Hematopoietic multipotent progenitor cell treated with erythropoietin and hydrocortisone succinate and interleukin-3 and kit ligand, for 17 days (in vitro differentiated cells): ENCODE measurements at places on chromosomes 6 and 20.

DNA sequence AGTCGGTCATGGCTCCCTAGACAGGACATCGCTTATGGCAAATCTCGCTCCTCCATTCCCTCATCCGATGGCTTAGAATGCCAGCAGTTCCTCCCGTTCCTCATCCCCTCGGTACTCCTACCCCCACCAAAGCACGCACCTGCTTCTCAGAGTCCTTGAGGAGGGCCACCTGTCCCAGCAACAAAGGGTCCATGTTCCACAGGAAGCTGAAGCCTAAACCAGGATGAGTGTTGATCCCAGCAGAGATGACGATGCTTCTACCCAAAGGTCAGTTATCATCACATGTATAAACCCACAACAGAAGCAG is 111.2 kb downstream of the THBS2 start:
- no peak for DNase-seq

DNA sequence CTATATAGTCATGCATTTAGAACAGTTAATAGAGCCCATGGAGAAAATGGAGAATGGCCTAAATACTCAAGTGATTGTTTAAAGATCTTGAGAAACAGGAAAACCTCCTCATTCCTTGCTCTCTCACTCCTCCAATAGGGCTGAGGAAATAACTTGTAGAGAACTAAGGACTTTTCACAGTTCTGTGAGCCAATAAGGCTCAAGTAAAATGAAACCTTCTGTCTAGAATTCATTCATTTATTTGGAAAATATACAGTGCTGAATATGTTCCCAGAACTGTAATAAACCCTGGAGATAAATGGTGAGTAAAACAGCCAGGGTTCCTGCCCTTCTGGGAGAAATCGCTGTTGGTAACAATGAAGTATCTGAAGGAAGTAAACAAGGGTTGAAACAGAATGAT is 35.3 kb downstream of the ELOVL2 start:
- DNase-seq: no peak

DNA sequence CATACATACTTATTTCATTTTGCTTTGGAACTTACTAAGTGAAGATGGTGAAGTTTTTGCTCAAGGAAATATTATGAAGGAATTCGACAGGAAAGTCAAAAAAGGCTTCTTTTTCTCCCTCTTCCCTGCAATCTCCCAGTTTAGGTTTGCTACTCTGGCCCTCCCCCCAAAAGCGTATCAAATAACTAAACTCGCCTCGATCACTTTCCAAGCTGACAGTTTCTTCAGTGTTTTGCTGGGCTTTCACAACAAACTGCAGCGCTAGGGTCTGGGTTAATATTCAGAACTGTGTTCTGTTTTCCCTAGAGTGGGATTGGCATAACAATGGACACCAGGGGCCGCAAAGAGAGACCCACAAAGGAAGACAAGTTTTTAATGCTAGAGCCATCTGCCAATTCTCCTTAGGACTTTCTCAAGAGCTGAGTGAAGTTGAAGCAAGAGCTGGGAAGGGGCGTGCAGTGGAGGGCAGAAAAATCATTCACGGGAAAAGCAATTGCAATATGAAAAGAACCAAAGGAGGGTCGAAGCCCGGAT is 57.8 kb downstream of the ATP9A start:
- no peak for DNase-seq

- no peak for DNase-seq
Observed at GRCh38 chr6:25395731-25396130, 116.6 kb downstream of the CARMIL1 start.

DNA sequence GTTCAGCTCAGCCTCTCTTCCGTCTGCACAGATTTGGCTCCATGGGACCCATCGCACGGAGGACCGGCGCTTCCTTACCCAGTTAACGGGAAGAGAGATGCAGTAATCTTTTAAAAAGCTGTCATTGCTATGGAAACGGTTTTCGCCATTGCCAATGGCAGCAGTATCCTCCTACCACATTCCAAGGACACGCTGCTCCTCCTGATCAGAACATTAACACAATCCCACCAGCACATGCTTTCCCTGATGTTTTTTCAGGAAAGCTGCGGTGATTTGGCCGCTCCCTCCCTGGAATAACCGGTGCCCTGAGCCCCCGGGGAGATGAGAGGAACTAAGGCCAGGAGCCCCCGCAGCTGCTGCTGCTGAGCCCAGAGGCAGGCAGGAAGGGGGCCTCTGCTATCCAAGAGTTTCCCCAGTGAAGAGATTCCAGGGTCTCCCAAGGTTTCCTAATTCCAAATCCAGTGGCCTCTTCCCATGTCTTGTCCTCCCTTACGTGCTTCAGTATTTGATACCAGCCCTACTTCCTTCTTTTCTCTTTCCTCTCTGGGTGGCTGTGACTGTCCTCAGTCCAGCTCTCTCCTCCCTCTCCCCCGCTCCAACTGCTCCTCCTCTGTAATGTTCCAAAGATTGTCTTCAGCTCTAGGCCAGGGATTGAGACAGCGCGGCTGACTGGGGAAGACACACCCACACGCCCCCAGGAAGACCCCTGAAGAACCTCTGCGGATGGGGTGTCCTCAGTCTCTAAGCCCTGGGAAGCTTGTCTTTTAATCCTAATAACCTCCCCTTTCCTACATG is 2.6 kb downstream of the BNIP5 start:
- DNase-seq: no peak

GRCh38 chr6:104527761-104528415 is 331.8 kb downstream of the HACE1 start:
- DNase-seq: no peak

- no peak for DNase-seq
Observed at GRCh38 chr6:131733376-131734016, 22.7 kb upstream of the CTAGE9 start.

DNA sequence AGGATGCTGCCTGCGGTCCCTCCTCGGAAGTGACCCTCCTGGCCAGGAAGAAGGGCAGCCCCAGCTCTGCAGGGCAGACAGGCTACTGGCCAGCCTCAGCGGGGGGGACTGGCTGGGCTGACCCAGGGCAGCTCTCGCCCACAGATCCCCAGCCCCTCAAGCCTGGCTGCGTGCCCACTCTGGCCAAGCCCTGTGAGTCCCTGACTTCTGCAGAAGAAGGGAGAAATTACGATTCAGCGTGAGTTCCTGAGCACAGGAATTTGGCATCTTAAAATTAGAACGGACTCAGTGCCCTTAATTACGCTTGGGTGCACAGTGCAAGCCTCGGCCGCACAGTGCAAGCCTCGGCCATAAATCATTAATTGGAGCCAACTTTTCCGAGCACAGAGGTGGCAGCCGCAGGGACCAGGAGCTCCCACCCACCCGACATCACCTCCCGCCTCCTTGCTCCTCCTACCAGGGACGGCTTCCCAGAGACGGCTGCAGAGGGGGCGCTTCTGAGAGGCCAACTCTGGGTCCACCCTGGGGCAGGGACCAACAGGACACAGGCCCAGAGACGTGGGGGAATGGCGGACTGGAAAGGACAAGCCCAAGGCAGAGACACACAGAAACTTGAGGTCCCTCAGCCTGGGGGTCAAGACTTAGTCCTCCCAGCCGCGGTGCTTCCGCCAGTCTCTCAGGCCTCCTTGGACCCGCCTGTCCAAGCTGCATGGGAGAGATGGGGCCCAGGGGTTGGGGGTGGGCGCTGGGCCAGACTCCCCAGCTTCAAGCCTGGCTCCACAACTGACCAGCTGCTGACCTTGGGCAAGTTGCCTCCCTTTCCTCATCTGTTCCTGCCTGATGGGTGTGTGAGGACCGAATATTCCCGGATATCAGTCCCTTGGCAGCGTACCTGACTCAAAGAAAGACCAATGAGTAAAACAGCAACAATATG is 165.4 kb downstream of the TAF4 start:
- DNase-seq: no peak

- no peak for DNase-seq
Observed at GRCh38 chr6:102154176-102154575, 760.7 kb downstream of the GRIK2 start.

DNA sequence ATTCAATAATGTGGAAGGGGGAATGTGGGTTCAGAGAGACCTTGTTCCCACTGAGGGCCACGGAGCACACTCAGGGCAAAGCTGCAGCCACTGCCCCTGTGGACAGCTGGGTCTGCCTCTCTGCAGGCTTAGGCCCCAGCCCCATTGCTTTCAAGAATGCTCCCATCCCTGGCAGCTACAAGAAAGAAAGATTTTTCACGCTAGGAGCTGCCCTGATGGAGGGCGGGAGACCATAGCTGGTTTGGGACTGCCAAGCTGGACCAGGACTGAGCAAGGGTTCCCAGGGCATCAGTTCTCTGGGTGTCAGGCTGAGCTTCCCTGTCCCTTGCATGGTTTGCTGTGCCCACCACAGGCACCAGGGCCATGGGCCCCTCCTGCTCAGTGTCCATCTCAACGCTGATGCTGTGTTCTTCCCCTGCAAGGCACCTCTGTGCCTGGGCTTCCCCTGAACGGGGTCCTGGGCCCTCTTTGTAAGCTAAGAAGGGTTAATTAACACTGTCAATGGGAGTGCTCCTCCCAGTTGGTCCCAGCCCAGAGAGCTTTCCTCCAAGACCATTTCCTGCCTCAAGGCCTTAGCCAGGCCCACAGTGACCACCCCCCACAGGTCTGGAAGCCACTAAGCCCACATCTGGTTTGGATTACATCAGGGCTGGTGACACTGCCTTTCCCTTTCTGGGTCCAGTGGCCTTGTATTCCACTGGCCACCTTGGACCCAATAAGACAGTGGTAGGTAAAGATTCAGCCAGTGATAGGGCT is 8.4 kb downstream of the FOXS1 start:
- no peak for DNase-seq

- DNase-seq: no peak
Observed at GRCh38 chr6:110101885-110102284, 77.6 kb downstream of the WASF1 start.

GRCh38 chr6:12296255-12296573 is 6.1 kb downstream of the EDN1 start:
- no peak for DNase-seq

DNA sequence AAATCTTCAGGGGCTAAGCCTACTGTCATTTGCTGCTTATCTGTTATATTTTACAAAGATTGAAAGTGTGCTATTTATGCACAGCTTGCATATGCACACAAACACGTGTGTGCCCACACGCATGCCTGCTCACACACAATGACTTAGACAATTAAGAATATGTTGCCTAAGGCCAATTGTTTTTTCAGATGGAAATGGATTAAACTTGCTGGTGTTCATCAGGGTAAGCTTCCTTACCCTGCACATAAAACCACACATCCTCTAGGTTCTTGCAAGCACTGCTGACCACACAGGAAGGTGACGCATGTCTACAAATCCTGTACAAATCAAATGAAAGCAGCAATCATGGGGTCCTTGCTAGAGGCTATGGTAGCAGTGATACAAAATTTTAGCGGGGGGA is 58.4 kb downstream of the GJA10 start:
- no peak for DNase-seq

DNA sequence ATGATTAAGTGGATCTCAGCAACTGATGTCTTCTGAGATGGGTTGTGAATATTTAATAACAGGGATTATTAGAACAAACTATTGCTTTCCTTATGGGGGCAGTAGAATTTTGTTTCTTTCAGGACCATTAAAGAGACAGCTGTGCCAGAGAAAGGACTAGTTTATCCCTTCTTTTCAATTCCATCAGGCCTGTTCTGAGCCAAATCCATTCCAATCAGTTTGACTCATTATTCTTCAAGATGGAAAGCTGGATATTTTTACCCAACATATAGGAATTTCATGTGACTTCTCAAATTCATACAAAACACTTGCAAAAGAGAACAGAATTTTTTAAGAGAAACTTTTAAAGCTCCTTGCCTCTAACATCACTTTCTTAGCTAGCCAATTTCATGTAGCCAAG is 722.0 kb upstream of the FLRT3 start:
- DNase-seq: no peak

GRCh38 chr6:37535759-37536490 is 36.2 kb upstream of the CCDC167 start:
- no peak for DNase-seq

- DNase-seq: no peak
Observed at GRCh38 chr6:90294614-90294988, 2.0 kb downstream of the BACH2 start.

GRCh38 chr6:143050509-143050908 is 10.2 kb upstream of the AIG1 start:
- no peak for DNase-seq

DNA sequence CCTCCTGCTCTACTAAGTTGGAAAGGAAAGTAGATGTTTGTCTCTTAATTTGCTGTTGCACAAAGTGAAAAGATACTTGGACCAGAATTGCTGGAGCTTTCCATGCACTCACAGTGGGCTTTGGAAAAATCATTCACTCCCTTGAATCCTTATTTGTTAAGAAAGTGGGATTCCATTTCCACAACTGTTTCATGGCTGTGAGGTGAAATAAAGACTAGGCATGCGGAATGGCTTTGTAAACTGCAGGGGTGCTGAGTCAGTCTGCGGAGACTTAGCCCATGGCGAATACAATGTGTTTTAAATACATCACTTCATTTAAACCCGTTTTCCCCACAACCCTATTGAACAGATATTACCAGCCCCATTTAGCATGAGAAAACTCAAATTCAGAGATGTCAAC is 36.8 kb upstream of the CLDN20 start:
- DNase-seq: no peak

DNA sequence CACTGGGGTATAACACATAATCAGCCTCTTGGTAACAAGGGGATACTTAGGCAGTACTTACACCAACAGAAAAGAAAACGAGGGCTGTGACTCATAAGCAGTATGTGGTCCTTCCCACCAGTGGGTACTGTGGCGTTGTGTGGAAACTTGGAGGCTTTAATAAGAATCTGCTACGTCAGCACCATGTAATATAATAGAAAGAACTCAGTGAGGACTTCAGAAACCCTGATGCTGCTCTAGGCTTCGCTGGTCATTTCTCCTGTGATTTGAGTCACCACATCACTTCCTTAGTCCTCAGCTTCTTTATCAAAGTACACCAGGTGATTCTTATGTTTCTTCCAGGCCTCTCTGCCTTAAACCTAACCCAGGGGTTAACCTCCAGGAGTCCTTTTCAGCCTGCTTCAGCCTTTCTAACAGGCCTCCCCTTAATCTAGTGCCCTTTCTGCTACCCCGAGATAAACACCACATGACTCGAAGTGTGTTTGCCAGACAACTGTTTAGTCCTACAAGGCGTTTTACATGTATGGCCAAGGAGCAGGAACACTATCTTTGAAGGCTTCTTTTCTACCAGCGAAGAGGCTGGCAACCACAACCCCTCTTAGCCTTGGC is 68.5 kb downstream of the FYN start:
- peak; percentile 68 for DNase-seq
